ENCODE measurements at places on chromosomes 13 and 19.

DNA sequence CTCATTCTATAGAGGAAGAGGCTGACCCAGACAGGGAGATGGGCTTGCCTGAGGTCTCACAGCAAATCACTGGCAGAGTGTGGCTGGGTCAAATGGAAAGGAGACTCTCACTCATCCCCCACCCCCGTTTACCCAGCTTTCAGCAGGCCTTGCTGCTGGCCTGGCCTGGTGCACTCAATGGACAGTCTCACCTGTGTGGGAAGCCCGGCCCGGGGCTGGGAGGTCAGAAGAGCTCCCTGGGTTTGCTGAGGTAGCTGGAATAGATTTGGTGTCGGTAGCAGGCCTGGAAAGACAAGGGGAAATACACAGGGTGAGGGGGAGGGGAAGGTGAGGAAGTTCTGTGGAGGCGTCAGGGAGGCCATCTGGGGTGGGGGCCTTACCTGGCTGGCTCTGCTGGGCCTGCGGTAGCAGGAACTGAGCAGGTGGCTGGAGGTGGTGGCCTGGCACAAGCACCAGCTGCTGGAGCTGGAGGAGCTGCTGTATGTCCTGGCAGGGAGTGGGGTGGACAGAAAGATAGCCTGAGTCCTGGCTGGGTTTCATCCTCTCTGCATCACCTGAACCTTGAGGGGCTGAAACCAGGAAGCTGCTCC is 23.5 kb downstream of the ZNF574 start:
- no peak for DNase-seq

GRCh38 chr19:35232912-35233311 is 4.4 kb upstream of the FAM187B start:
- DNase-seq: no peak

GRCh38 chr13:79171141-79172061 is 234.7 kb downstream of the RBM26 start:
- no peak for DNase-seq

- no peak for DNase-seq
These were observed 15.8 kb upstream of the ALOX5AP start for GRCh38 chr13:30719525-30719914.

Measured in KBM-7 (cell line).